Urinary bladder (tissue), 4 donors: ENCODE measurements at places on chromosomes 3 and 15.

DNA sequence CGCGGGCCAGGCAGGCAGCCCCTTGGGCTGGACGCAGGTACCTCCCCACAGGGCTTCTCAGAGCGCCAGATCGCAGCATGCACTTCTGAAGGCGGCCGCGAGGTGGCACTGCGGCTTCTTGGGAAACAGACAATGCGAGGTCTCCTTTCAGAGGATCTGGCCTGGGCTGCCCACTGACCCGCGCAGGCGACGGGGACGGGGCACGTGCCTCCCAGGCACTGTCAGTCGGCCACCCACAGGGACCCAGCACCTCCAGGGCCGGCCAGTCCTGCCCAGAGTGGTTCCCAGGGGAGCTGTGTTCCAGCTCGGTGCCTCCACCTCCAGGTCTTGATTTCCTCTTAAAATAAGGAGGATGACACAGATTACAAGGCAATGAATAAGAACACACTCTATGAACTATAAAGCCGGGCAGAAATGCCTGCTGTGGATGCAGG is 24.4 kb upstream of the TXNRD3 start:
- no peak for DNase-seq

DNA sequence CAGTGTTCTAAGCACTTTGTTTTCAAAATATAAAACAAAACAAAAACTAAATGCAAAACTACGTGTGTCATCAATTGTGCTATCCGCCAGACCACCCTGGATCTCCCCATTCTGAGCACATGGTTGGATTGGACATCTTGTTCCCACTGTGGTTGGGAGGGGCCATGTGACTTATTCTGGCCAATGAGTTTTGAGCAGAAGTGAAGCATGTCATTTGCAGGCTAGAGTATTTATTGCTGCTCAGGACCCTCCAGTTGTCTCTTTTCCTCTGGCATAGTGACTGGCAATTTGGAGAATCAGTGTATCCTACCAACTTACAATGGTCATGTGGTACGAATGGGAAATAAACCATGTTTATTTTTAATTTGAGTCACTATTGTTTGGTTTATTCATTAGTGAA is 70.2 kb upstream of the ST8SIA2 start:
- no peak for DNase-seq

GRCh38 chr3:46867550-46867898 is 4.3 kb upstream of the MYL3 start:
- DNase-seq = no peak

DNA sequence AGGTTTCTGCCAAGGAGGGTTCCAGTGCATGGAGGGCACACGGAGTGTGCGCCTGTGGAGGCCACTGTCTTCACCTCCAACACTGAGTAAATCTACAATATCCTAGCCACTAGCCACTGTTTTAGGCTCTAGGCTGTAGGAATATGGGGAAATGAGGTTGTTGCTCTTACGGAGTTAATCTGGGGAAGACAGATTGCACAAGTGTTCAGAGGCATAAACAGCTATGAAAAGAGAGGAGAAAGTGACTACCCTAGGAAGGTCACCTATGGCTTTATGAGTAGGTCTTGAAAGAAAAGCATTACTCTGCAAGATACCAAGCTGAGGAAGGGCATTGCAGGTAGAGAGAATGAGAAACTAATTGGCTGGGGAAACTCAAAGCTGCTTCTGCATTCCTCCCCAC is 85.7 kb downstream of the CYP19A1 start:
- DNase-seq = no peak

DNA sequence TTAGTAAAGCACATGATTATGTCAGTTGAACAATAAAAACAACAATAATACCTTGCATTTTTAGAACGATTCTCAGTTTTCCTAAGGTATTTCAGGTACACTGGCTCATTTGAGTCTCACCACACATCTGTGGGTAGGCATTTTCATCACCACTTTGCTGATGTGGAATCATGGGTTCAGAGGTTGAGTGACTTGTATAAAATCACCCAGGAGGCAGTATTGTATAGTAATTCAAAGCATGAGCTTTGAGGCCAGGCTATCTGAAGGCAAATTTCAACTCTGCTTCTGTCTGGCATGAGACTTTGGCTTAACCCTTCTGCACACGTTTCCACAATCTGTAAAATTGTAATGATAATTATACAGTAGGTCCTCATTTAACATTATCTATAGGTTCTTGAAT is 183.9 kb upstream of the CMC1 start:
- no peak for DNase-seq
